Stimulated activated CD8-positive, alpha-beta memory T cell treated with anti-CD3 and anti-CD28 coated beads, Interleukin-12 subunit alpha, Interleukin-12 subunit beta, amount 100 ng/mL, for 1 hour (primary cell): ENCODE measurements at places on chromosomes 4 and X.

DNA sequence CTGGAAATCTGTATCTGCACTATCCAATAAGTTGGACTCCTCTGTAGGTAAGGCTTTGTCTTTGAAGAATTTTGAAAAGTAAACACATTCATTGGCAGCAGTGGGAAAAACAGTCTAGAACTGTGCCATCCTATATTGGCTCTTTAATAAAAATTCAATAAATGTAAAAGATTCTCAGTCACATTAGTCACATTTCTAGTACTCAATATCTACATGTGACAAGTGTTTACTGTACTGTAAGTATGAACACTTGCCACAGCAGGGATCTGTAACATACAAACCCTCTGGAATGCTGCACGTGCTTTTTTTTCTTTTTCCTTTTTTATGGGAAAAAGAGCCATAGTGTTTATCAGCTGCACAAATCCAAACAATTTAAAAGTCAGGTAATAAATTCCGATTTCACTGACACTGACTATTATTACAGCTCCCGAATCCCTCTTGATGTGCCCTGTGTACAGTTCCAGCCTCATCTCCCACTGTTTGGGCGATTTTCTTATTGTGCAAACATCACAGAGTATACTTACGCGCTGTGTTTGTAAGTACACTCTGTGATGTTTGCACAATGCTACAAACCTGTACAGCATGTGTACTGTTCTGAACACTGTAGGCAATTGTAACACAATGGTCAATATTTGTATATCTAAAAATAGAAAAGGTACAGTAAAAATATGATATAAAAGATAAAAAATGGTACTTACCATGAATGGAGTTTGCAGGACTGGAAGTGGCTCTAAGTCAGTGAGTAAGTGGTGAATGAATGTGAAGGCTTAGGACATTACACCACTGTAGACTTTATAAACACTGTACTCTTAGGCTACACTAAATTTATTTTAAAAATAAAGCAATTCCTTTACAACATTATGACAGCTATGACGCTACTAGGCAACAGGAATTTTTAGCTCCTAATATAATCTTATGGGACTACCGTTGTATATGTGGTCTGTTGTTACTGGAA lies 8.7 kb downstream of the PYURF start:
- no peak for DNase-seq

DNA sequence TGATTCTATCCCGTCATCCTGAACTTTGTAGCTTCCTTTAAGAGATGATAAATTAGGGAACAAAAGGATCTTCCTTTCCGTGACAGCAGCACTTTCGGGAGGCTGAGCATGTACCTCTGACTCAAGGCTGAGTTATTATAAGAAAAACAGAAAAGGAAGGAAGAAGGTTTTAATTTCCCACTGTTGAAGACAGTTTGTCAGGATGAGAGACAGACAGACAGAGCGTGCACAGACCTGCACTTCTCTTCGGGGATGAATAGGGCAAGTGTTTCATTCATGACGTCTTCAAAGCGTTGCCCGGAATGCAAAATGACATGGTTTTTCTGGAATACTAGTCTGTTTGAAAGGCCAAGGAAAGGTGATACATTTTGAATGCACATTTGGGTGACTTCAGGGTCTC lies 405.3 kb upstream of the FAT1 start:
- DNase-seq = no peak

DNA sequence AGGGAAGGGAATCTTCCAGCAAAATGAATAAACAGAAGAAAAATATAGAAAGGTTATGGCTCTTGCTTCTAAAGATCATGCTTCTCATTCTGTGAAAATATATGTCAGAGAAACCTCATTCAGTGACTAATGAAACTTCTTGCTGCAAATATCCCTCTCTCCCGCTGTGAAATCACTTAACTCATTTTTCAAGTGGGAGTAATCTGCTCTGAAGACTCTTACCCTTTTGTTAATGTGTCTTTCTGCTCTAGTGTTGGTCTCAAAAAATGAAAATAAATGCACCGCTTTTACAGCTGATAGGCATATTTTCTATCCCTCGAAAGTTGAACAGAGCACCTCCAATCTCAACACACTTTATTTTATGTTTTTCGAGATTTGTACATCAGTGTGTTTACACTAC lies 252.3 kb downstream of the NLGN4X start:
- no peak for DNase-seq

DNA sequence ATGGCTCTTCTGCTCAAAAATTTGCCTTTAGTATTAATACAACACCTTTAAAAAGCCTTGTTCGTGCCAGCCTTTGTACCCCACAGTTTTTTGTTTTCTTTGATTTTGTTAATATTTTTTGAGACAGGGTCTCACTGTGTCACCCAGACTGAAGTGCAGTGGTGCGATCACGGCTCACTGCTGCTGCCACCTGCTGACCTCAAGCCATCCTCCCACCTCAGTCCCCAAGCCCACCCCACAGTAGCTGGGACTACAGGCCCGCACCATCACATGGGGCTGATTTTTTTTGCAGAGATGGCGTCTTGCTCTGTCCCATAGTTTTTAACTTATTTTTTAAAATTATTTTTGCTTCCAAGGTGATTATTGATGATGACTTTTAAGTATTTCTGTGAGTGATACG lies 134.0 kb downstream of the HTR2C start:
- DNase-seq = no peak

GRCh38 chr4:185358514-185358913 lies 37.2 kb downstream of the LRP2BP start:
- DNase-seq = no peak

- DNase-seq = no peak
Measured at GRCh38 chrX:44088510-44089144, 115.4 kb upstream of the NDP start.

- no peak for DNase-seq
Measured at GRCh38 chr4:24802648-24803047, 7.3 kb downstream of the SOD3 start.

DNA sequence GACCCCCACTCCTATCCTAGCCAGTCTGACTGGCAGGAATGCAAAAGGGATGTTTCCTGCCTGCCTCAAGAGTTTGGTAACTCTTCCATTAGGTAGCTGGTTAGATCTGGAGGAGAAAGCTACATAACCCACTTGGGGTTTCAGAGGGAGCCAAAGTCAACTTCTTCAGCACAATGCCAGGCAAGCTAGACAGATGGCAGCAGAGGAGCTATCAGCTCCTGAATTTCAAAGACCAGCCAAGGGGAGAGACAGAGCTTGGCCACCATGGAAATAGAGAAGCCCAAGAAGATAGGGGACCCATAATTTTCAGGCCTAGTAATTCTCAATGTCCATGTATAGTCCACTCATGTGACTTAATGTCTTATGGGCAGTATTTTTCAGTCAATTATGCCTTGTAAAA lies 56.4 kb downstream of the PGRMC1 start:
- DNase-seq = no peak

DNA sequence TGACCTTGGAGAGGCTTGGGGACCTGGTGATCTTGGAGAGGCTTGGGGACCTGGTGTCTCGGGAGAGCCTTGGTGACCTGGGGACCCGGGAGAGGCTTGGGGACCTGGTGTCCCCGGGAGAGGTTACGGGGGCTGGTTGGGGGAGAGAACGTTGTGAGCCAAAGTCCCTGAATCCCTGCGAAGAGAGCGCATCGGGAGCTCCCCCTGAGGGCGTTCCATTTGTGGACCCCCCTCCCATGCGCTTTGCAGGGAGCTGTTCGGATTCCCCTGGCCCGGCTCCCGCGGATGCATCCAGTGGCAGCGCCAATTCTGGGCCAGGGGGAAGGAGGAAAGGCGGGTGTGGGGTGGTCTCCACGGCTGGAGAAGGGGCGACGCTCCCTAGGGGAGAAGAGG lies 13.3 kb downstream of the SHOX start:
- no peak for DNase-seq

- DNase-seq = no peak
Measured at GRCh38 chr4:8564595-8564994, 15.6 kb upstream of the GPR78 start.

DNA sequence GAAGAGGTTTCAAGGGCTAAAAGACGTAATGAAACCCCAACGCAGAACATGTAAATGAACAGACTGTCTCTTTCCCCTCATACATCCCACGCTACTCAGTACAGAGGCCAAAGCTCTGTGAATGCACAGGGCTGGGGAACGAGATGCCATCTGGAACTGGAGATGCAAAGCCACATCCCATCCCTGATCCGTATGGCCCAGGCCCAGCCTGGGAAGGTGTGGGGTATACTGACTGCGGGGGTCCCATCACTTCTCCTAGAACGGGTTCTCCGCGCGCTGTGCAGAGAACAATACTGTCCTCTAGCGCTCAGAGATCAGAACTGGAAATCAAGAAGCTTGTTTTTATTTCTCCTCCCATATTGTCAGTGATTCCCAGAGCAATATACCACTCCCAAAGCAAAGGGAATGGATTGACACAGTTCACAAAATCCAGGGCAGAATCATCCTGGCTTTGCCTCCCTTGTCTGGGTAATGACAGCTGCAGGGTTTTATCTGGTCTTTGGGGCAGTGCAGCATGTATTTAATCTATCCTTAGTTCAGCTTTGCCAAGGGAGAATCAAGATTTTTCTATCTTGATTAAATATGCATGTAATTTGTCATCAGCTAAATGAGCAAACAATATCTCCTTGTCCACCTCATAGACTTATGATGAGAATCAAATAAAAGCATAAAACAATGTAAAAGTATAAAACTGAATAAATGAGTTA lies 47.3 kb upstream of the TLR3 start:
- no peak for DNase-seq

DNA sequence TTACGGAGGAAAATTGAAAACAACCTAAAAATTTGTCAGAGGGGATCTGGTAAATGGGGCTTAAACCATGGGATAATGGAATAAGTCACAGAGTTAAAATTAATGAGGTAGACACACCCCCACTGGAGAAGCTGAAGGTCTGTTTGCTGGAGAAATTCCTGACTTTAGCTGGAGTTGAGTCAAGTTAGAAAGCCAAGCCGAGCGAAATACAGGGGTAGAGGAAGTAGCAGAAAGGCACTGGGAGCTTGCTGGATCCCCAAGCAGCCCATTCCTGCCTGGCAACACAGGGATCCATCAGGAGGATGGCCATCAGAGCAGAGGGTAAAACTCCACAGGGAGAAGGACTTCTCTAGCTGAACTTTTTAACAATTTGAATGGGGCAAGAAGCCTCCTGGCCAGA lies 163.8 kb downstream of the ATRX start:
- no peak for DNase-seq

DNA sequence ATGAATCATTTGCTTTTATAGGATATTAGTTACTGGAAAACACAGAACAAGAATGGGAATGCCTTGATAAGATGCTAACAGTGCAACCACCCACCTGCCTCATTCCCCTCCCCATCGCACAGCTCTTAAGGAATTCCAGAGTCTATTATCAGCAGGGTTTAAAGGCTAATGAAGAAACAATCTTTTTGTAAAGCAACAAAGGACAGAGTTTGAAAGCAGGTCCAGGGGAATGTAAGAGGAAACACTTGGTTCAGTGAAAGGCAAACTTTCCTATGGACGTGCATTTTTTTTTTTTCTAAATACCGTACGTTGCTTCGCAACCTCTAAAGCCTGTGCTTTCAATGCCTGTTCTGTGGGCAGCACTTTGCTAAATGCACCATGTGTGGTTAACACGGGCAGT lies 92.5 kb downstream of the GPR50 start:
- DNase-seq = no peak

DNA sequence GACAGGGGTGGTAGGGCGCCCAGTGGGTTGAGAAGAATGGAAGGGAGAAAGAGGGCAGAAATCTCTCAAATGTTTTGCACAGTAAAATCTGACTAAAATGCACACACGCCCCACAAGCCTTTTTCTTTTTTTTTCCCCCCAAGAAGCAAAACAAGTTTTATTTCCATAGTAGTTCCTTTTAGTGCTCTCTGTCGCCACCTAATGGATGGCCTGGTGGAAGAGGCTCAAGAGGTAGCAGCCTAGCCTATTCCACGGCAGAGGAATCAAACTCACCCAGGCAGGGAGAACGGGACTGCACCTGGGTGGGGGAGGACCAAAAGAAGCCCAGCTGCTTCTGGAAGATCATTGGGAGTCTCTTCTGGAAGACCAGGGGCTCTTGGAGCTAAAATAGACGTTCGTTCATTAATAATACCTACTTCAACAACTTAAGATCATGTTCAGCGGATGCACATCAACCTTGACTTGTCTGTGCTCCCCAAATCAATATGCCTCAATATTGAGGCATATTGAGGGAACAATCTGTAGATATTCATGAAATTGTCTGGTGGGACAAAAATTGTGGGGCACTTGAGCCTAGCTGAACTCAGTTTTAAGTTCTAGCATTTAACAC lies 31.6 kb upstream of the IRAK1 start:
- peak; percentile 35 for DNase-seq

GRCh38 chrX:12690646-12691045 lies 100.6 kb upstream of the PRPS2 start:
- DNase-seq = no peak

DNA sequence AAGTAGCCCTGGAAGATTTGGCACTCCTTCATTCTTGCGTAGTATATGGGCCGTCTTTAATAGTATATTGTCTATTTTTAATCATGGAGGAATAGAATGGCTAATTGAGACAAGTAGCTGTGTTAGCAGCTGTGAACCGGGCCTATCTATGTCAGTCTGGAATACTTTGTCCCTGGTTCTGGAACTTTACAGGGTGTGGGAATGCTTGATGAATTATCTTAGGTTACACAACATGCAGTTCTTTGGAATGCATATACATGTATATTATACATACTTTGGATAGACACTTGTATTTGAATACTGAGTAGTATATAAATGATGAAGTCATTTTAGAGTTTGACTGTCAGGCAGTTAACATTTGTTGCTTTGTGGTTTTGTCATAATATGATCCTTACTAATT lies 37.4 kb downstream of the PDLIM5 start:
- DNase-seq = no peak

- DNase-seq = no peak
Measured at GRCh38 chr4:15238720-15239119, 189.1 kb upstream of the C1QTNF7 start.

GRCh38 chr4:6404611-6405396 lies 67.6 kb downstream of the PPP2R2C start:
- DNase-seq = no peak
